Activated CD4-positive, alpha-beta T cell treated with anti-CD3 and anti-CD28 coated beads, Interleukin-2, amount 10 ng/mL, durations not matched to agents 7 days and 5 days (primary cell): ENCODE measurements at places on chromosomes 1 and 21.
A peak's percentile ranks its signal among the peaks of the same experiment; 100 is the strongest.

DNA sequence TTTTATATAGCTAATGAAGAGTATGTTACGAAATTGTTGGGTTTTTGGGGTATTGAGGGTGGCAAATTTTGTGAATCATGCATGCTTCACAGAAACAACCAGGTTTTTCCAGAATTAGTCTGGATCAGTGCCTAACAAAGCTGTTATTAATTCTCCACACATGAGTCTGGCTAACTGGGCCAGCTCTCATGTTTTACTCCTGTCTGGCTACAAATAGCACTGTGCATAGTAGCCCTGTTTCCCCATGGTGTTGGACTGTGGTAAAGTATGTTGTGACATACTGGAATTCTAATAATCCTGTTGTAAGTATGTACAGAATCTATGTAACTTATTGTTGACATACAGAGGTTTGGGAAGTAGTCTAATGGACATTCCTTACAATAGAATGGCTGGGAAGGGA, 35.8 kb downstream of the S100B start:
- H3K36me3 ChIP-seq: peaks cover 83% of the 10 kb centered on the region
- no peaks in the 10 kb centered on the region for H3K27me3 ChIP-seq
- no peak for DNase-seq
- peaks cover 24% of the 10 kb centered on the region for H3K4me1 ChIP-seq
- H3K4me3 ChIP-seq: no peak overlapping the region

DNA sequence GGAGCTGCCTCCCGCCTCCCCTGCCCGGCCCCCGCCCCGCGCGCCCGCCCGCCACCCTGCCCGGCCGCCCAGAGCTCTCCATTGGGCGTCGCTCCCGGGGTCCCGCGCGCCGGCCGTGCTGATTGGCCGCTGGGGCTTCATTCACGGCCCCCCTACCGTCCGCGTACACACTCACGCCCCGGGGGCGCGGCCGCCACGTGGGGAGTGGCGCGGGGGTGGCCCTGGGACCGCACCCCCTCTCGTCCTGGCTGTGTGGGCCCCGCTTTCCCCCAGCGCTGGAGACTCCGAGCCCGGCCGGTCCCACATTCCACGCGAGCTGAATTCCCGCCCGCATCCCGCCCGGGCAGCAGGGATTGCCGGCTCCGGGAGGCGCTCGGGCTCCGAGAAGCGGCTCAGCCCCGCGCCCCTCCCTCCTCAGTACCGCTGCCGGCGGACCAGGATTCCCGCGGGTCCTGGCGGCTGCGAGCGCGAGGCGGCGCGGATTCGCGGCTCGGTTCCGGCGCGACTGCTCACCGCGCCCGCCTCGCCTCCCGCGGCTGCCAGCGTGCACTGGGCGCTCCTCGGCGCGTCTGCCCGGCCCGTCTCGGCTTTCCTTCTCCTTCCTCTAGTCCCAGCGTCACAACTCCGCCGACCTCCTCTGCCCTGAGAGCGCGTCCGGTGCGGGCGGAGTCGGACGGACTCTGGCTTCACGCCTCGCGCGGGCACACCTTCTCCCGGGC, 450 bp upstream of the POU3F1 start:
- H3K4me1 ChIP-seq: peaks cover 7% of the 10 kb centered on the region
- peak; percentile 62 for DNase-seq
- H3K4me3 ChIP-seq: peak overlapping the region; percentile 70
- peaks cover 44% of the 10 kb centered on the region for H3K27me3 ChIP-seq
- peak overlapping the region; percentile 46 for H3K27ac ChIP-seq
- no peaks in the 10 kb centered on the region for H3K36me3 ChIP-seq

- peaks cover 34% of the 10 kb centered on the region for H3K4me1 ChIP-seq
- H3K4me3 ChIP-seq: peak overlapping the region; percentile 62
- no peak for DNase-seq
- peaks cover 5% of the 10 kb centered on the region for H3K36me3 ChIP-seq
- no peak overlapping the region for H3K27ac ChIP-seq
Measured at GRCh38 chr1:231040800-231041718, 1.0 kb upstream of the FAM89A start.

GRCh38 chr21:15688016-15688415, 41.8 kb upstream of the USP25 start:
- peaks cover 2% of the 10 kb centered on the region for H3K27me3 ChIP-seq
- no peak for DNase-seq
- H3K36me3 ChIP-seq: no peaks in the 10 kb centered on the region
- H3K27ac ChIP-seq: no peak overlapping the region
- H3K4me3 ChIP-seq: no peak overlapping the region

DNA sequence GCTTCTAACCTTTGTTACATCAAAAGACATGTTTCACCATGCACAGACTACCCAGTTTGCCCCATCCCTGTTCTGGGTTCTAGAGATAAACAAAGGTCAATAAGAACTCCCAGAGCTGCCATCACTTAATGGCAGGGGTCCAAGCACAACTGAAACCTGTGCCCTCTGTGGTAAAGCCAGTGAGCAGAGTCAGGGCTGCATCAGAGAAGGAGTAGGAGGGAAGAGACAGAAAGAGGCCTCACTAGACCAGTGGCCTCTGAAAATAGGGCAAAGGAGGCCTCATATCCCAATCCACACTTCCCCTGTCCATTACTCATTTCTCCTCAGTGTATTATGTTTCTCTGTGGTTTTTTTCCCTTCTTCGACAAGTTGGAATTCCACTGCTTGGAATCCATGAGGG, 10.2 kb downstream of the ATP1A2 start:
- no peaks in the 10 kb centered on the region for H3K27me3 ChIP-seq
- DNase-seq: no peak
- H3K4me1 ChIP-seq: no peaks in the 10 kb centered on the region
- no peak overlapping the region for H3K4me3 ChIP-seq
- H3K27ac ChIP-seq: no peak overlapping the region
- H3K36me3 ChIP-seq: no peaks in the 10 kb centered on the region

DNA sequence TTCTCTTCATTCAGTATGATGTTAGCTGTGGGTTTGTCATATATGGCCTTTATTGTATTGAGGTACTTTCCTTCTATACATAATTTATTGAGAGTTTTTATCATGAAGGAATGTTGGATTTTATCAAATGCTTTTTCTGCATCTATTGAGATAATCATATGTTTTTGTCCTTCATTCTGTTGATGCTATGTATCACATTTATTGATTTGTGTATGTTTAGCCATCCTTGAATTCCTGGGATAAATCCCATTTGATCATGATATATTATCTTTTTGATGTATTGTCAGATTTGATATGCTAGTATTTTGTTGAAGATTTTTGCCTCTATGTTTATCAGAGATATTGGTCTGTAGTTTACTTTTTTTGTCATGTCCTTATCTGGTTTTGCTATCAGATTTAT, 20.9 kb upstream of the GPR161 start:
- peaks cover 4% of the 10 kb centered on the region for H3K36me3 ChIP-seq
- no peak overlapping the region for H3K4me3 ChIP-seq
- no peaks in the 10 kb centered on the region for H3K4me1 ChIP-seq
- no peak for DNase-seq
- no peak overlapping the region for H3K27ac ChIP-seq

- H3K27ac ChIP-seq: no peak overlapping the region
- no peak for DNase-seq
- H3K4me1 ChIP-seq: peaks cover 2% of the 10 kb centered on the region
- no peaks in the 10 kb centered on the region for H3K36me3 ChIP-seq
- H3K4me3 ChIP-seq: no peak overlapping the region
- H3K27me3 ChIP-seq: peaks cover 13% of the 10 kb centered on the region
Measured at GRCh38 chr1:119565131-119565772, 58.2 kb downstream of the HSD3B1 start.

DNA sequence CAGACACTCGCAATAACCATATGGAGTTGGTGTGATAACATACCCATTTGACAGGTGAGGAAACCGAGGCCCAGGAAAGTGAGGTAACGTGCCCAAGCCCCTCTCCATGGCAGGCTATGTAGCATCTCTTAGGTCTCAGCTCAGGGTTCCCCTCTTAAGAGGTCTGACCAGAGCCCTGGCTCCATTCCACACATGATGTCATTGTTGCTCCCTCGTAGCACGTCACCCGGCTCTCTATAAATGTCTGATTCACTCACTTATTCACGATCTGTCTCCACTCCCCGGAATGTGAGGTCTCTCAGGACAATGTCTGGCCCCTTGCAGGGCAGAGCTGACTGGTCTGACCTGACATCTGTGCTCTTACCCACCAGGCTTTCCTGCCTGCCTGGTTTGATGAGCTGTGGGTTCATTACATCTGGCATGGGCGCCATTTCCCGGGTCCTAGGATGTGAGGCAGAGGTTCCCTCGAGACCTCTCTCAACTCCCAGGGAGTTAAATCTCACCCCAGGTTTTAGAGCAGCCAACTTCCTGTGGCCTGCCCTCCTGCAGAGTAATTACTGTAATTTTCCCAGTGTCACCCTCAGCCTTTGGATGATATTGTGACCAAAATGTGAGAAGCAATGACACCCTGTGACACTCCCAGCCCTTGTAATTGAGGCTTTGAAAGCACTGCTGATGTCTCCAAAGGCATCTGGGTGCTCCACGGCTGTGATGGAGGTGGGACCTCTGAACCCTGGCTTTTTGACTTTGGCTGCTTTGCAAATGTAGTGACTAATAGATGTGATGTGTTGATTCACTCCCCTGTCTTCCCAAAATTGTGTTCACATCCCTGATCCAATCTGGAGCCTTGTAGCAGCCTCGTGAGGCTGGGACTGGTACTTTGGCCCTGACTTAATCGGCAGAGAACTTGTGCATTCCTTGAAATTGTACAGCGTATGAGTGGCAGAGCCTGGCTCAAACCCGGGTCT, 10.6 kb downstream of the ACTL8 start:
- H3K36me3 ChIP-seq: no peaks in the 10 kb centered on the region
- no peaks in the 10 kb centered on the region for H3K4me1 ChIP-seq
- no peak overlapping the region for H3K4me3 ChIP-seq
- H3K27ac ChIP-seq: no peak overlapping the region
- no peaks in the 10 kb centered on the region for H3K27me3 ChIP-seq

DNA sequence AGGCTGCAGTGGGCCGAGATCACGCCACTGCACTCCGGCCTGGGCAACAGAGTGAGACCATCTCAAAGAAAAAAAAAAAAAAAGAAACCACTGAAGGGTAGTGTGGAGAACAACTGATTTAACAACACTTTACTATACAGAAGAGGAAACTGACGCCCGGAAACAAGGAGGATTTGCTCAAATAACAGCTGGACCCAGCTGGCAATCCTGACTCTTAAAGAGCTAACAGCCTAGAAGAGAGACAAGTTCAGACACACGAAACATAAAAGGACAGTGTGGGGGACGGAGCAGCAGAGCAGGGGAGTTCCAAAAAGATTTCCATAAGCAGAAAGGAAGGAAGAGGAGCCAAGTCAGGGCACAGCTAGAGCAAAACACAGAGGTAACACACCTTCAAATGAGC, 4.4 kb downstream of the ECHDC2 start:
- DNase-seq: no peak
- no peak overlapping the region for H3K27ac ChIP-seq
- H3K27me3 ChIP-seq: no peaks in the 10 kb centered on the region
- H3K4me1 ChIP-seq: peaks cover 23% of the 10 kb centered on the region
- H3K4me3 ChIP-seq: no peak overlapping the region

DNA sequence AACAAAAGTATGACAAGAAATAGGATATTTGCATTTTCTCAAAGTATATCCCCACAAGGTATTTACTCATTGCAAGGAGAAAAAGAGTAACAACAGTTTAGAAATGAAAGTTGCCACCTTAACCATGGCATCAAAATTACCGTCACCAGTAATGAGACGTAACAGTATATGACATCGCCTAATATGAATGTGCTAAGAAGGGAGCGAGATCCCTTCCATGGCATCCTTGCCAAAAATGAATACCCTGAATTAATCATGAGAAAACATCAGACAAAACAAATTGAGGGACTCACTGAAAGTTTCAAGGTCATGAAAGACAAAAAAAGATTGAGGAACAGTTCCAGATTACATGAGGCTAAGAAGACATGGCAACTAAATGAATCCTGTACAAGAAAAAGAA, 78.9 kb upstream of the MROH9 start:
- no peak overlapping the region for H3K27ac ChIP-seq
- no peaks in the 10 kb centered on the region for H3K36me3 ChIP-seq
- H3K4me1 ChIP-seq: no peaks in the 10 kb centered on the region
- peaks cover 7% of the 10 kb centered on the region for H3K27me3 ChIP-seq

DNA sequence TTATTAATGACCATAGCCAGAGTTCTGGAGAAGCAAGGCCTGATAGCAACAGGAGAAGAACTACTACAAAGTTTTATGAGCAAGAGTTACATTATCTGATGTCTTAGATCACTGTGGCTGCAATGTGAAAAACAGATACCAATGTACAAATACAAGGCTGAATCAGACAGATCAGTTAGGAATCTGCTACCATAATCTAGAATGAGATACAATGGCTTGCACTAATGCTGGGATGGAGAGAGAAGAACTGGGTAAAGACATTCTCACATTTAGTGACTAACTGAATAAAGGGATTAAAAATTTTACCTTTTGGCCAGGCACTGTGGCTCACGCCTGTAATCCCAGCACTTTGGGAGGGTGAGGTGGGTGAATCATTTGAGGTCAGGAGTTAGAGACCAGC, 41.3 kb downstream of the ARID4B start:
- H3K36me3 ChIP-seq: peaks cover 14% of the 10 kb centered on the region
- H3K27ac ChIP-seq: no peak overlapping the region
- no peak for DNase-seq
- no peak overlapping the region for H3K4me3 ChIP-seq
- no peaks in the 10 kb centered on the region for H3K27me3 ChIP-seq

- no peaks in the 10 kb centered on the region for H3K36me3 ChIP-seq
- no peaks in the 10 kb centered on the region for H3K27me3 ChIP-seq
- DNase-seq: no peak
- H3K4me3 ChIP-seq: no peak overlapping the region
- H3K4me1 ChIP-seq: no peaks in the 10 kb centered on the region
Measured at GRCh38 chr1:218488986-218489385, 143.8 kb downstream of the TGFB2 start.

DNA sequence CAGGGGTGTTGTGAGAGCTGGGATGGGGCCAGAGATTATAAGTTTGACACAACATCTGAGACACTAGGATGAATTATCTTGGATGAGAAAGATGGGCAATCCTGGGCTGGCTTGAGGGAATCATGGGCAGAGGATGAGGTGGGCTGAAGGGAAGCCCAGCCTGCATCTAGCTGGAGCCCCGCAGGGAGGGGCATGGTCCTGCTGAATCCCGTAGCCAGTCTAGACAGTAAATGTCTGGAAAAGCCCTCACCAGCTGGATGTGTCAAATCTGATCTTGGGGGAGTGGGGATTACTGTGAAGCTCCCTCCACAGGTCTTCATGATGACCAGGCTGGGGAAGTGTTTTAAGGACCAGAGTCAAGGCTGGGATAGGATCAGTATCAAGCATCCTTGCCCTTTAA, 3.6 kb upstream of the CASQ1 start:
- no peaks in the 10 kb centered on the region for H3K36me3 ChIP-seq
- no peak overlapping the region for H3K27ac ChIP-seq
- peaks cover 7% of the 10 kb centered on the region for H3K27me3 ChIP-seq
- DNase-seq: no peak

DNA sequence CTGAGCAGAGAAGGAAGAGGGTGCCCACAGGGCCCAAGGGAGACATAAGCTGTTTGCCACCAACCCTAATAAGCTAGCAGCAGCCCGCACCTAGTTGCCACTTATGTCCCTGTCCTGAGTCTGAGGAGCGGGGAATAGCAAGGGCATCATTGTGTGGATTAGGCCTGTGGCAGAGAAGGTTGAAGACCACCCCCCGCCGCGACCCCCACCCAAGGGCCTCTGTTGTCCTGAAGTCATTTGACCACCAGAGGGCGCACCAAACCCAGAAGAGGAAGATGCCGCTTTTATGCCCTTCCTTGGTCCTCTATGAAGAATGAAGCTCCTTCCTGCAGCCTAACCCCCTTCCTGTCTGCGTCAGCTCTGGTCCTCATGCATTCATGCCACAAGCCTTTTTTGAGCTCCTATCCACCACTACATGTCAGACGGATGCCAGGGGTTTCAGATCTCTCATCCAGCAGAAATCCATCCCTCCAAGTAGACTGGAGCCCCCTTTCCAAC, 16.6 kb downstream of the RHBG start:
- no peak overlapping the region for H3K4me3 ChIP-seq
- H3K4me1 ChIP-seq: peaks cover 4% of the 10 kb centered on the region
- no peak overlapping the region for H3K27ac ChIP-seq
- DNase-seq: peak; percentile 84
- H3K27me3 ChIP-seq: peaks cover 35% of the 10 kb centered on the region
